ENCODE measurements at places on chromosomes 7 and 10.
A peak's percentile ranks its signal among the peaks of the same experiment; 100 is the strongest.

- DNase-seq, result no peak
These were observed 88.8 kb downstream of the FOXL3 start for GRCh38 chr7:378551-379455.

DNA sequence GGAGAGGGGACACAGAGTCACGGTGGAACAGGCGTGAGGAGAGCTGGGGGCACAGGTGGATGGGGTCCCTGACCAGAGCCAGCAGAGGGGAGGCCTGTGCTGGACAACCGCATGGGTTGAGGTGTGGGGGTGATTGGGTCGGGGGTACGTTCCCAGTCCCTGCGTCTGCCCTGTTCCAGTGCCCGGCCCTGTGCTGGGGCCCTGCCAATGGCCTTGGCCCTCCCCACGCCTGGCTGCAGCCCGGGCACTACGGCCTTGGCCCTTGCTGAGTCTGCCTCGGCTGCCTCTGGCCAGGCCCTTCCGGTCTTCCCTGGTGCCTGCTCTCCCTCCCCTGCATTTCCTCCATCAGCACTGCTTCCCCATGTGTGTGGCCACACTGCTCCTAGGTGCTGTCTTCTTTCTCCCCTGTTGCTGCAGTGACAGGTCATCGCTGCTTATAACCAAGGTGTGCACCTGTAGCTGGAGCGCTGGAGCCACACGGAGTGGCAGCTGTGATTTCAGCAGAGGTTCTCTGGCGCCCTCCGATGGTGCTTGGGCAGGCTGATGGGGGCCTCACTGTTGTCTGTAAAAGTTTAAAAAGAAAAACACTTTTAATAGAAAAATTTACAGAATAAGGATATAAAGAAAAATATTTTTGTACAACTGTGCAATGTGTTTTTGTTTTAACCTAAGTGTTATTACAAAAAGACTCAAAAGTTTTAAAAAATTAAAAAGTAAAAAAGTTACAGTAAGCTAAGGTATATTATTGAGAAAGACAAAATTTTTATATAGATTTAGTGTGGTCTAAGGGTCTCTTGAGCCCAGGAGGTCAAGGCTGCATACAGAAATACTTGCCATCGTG, 45.2 kb upstream of the BHLHA15 start:
- no peak for DNase-seq

DNA sequence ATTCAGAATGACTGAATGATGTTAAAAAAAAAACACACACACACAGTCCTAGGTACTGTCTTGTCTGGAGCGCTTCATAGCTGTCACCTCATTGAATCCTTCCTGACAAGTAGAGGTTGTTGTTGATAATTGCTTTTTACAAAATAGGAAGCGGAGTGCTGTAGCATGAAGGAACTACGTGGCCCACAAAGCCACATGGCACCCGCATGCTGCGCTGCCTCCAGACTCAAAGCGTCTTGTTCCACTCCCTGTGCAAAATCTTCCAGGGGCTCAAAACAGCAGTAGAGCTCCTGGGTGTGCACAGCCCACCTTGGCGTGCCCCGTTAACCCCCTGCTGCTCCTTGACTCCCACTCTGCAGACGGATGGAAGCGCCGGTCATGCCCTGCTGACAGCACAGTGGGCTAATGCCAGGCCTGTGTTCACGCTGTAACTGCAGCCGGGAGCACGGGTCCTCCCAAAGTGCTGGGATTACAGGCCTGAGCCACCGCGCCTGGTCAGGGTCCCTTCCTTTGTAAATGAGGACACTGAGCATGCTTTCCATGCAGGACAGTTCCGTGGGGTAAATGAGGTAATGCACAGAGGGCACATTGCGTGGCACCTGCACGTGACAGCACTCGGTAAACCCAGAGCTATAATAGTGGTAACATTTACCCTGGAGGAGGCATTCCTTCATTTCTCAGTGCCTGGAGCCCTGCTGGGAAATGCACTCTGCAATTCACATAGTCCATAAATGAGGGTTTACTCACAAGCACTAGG, 91.1 kb upstream of the GNA12 start:
- DNase-seq, result no peak

- DNase-seq, result no peak
These were observed 314.4 kb downstream of the PTPRN2 start for GRCh38 chr7:158273138-158273651.

DNA sequence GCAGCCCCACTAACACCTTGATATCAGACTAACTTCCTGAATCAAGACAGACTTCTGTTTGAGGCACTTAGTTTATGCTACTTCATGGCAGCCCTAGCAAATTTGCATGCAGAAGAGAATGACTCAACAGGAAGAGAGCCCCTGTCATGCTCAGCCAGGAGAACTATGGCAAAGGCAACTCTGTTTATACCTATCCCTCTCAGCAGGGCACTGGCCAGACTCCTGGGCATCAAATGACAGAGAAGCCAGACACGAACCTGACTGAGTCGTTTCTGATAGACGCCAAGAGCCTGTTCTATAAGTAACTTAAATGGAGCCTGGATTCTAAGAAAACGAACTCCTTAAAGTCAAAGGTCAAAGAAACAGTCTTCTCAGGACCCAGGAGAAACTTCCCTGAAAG, 50.9 kb upstream of the UNC5B start:
- no peak for DNase-seq

DNA sequence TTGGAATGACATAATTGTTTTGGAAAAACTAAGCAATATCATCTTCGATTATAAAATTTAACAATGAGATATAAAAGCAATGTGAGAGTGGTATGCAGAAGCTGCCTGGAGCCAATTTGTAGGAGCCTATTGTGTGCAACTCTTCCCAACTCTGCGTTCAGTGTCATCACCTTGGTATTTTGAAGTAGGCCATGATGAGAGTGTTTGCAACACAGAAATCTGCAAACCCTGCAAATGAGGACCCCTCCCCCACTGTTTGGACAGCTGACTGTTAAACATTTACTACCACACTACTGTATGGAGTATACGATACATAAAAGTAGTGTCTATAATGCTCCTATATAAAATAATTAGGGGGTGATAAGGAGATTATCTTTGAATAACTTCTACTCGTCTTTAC, 531.3 kb downstream of the ATRNL1 start:
- peak; percentile 35 for DNase-seq

GRCh38 chr7:138705167-138705566, 4.0 kb upstream of the SVOPL start:
- no peak for DNase-seq
